ENCODE measurements at places on chromosomes 1 and 21. TPM values are rescaled to one million over a fixed set of nuclear protein-coding genes. Genes with fewer than 3 reads are reported as not detected.

The PLEKHG5 gene
- total RNA-seq: 16.8 TPM

The ST7L gene
- 11.9 TPM for total RNA-seq

GRCh38 chr1:28343405-28343804, 14.6 kb downstream of the MED18 start:
- DNase-seq: no peak

DNA sequence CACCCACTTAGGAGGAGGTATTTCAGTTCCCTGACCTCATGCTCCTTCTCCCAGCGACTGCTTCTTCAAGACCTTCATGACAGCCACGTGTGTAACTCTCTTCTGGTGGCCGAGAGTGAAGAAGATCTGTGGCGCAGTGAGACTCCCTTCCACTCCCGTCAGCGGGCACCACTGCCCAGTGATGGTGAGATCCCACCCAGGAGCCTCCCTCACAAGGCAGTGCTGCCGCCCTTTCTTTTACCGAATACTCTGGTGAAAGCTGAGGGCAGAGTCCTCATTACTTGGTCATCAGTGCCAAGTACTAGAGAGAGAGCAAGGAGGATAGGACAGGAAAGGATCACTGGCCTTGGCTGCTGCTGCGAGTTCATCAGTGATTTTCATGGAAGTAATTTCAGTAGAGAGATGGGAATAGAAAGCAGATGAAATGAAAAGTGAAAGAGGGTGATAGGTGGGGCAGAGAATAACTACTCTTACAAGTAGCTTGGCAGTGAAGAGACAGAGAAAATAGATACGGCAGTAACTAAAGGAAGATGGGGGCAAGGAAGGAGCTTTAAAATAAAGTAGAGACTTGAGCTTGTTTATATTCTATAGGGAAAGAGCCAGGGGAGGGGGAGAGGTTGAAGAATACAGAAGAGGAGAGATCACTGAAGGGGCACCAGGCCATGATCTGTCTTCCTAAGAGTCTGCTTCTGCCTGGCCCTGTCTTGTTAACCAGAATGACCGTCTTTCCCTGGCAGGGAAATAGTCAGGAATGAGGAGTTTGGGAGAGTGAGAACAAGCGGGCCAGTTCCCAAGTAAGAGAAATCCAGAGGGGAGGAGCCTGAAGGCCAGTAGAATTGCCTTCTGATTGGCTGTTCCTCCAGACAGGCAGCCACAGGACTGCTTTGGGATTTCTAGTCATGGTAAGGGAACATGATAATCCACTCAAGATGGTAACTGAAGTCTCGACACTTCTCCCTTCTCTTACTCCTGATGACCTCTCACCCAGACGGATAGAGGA, 18.3 kb downstream of the HYI start:
- no peak for DNase-seq

DNA sequence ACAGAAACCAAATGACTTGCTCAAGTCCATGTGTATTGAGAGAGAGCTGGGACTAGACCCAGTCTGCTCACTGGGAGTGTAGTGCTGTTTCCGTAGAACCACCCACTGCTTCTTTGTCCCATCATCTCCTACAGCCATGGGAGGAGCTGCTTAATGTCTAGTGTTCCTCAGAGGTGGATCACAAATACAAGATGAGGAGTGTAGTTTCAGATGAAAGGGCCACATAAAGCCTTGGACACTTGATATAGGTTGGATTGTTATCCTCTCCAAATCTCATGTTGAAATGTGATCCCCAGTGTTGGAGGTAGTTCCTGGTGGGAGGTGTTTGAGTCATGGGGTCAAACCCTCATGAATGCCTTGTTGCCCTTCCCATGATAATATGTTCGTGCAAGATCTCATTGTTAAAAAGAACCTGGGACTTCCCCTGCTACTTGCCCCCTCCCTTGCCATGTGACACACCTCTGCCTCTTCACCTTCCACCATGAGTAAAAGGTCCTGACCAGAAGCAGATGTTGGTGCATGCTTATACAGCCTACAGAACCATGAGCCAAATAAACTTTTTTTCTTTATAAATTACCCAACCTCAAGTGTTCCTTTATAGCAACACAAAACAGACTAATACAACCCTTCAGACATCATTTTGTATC, 127.5 kb upstream of the DNAH14 start:
- no peak for DNase-seq

GRCh38 chr1:78718566-78718965, 68.9 kb downstream of the IFI44 start:
- DNase-seq: no peak

- no peak for DNase-seq
Measured at GRCh38 chr1:198018529-198018928, 101.4 kb downstream of the LHX9 start.

DNA sequence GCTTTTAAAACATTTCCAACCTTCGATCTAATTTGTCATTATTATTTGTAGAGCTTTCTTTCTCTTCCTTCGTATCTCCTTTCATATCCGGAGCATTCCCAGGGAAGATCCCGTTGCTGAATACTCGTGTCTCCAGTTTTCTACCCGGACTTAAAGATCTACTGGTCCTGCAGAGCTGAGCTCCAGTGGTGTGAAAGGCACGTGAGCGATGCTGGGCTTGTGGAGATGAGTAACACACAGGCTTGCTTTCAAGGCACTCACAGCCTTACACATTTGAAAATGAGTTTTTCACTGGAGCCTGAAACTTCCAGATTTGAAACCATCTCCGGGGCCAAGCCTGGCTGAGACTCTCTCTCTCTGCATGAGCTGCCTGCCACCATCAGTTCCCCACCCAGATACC, 428.3 kb downstream of the KIF26B start:
- DNase-seq: no peak

DNA sequence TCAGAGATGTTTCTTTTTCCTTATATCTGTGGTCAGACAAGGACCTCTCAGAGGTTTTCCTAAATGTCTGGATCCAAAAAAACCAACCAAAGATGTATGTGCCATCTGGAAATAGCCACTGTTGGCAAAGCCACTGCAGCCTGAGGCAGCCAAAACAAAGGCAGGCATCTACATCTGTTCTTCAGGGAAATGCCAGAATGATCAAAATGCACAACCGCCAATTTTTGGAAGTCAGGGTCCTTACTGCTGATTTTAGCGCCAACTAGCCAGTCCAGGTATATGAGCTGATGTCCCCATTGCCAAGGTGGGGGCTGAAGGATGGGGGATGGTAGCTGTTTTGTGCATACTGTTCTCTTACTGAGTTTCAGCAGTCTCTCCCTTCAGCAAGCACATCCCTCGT, 45.9 kb downstream of the SYT14 start:
- no peak for DNase-seq

DNA sequence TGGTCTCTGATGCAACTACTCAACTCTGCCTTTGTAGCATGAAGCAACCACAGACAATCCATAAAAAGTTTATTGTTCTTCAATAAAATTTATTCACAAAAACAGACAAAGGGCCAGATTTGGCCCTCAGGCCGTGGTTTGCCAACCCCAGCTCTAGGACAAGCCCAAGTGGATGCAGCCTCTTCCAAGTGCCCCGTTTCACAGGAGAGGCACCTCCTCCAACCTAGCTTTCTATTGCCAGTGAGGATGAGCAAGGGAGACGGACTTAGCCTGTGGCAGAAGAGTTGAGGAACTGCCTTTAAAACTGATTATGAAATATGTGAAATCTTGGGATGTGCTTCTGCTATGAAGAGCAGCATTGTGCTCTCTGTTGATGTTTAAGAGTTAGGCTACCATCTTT, 105.4 kb downstream of the PSMG1 start:
- DNase-seq: no peak

DNA sequence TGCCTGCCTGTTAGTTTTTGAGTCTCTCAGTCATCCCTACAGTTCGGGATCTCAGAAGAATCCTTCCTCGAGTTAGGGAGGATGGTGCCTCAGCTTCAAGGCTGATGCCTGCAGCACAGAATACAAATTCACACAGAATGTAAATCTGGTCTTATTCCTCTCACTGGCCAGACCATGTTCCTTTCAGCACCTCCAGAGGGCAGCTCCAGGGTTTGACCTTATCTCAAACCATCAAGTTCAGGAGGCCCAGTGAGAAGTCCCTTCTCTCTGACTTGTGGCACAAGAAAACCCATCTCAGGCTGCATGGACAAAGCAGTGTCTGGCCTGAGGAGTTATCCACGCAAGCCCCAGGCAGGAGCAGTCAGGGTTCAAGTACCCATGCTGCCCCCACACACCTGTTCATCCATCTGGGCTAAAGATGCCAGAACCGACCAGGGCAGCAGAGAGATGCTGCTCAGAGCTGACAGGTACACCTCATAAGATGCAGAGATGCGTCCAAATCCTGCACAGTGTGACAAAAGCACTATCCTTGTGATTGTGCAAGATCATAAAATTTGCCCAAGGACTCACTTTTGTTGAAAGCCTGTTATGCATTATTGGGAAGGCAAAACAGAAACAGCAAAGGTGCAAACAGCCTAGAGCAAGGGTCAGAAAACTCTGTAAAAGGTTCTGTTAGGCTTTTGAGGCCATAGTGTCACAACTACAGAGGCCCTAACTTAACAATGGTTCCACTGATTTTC, 49.8 kb downstream of the BCAR3 start:
- DNase-seq: no peak

- no peak for DNase-seq
Measured at GRCh38 chr1:25990702-25991395, 7.0 kb downstream of the PAFAH2 start.

DNA sequence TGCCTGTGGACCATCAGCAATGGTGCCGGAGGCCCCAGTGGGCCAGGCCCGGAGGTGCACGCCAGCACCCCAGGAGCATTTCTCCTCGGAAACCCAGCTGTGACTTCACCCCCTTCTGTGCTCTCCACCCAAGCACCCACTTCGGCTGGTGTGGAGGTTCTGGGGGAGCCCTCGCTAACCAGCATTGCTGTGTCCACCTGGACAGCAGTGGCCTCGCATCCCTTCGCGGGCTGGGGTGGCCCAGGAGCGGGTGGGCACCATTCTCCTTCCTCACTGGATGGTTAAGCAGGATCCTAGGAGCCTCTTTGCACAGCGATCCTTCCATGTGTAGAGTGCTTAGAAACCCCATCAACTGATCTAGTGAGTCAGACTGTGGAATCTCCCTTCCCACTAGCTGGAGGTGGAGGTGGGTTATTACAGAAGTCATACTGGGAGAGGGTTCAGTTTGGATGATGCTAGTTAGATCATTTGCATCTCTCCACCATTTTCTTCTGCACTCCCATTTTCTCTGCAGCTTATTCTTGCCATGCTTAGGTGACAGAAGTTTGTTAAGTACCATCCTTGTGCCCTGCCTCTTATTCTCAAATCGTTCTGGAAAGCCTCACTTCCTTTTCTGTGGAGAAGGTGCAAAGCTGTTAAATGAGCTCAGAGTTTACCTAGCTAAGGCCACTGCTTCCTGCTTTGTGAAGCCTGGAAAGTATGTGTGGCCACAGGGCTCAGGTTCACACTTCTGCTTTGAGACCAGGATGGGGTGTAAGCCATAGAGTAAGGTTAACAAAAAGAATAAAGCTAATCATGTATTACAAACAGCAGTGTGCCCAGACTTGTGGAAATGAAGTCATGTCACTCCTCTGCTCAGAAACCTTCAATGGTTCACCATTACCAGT, 32.3 kb downstream of the TBX19 start:
- no peak for DNase-seq

DNA sequence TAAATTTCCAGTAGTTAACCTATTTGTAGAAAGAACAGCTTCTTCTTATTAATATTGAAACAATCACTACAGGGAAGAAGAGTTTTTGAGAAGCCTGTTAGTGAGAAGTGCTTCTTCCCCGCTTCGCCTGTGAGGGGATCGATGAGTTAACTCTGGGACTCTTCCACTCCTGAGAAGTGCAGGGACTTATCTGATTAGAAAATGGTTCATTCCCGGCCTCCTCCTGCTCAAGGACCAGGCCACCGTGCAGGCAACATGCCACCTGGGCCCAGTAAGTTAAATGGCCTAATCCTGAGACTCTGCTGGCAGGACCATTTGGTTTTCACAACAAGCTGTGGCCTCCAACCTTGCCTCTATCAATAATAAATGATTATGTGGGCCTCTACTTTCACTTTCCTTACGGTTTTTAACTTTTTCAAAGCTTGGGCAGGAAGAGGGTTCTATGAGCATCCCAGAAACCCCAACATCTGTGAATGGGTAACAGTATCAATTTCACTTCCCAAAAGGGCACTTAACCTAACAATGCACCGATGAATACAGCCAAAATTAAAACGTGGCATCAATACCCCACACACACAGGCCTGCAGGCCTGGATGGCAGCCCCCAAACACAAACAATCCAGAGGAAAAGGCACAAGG, 33.1 kb downstream of the SIPA1L2 start:
- no peak for DNase-seq
